ENCODE measurements at places on chromosomes 4 and X.

DNA sequence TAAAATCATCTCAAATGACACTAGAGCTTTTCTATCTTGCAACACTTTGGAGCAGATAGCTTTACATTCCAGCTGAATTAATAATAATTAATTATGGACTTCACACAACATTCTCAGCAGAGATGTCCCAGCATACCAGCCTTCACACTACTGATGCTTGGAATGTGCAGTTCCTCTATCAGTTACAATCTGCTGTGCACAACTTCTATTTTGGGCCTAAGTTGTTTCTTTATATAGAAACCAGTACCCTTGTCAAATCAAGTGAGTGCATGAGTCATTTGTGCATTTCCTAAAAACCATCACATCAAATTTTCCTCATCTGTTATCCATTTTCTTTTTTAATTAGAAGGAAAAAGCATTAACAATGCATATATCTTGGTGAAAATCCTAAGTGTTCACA, 8.8 kb upstream of the RASL11B start:
- no peak for DNase-seq

- DNase-seq, result no peak
Observed at GRCh38 chr4:56004235-56004634, 55.5 kb downstream of the CEP135 start.

DNA sequence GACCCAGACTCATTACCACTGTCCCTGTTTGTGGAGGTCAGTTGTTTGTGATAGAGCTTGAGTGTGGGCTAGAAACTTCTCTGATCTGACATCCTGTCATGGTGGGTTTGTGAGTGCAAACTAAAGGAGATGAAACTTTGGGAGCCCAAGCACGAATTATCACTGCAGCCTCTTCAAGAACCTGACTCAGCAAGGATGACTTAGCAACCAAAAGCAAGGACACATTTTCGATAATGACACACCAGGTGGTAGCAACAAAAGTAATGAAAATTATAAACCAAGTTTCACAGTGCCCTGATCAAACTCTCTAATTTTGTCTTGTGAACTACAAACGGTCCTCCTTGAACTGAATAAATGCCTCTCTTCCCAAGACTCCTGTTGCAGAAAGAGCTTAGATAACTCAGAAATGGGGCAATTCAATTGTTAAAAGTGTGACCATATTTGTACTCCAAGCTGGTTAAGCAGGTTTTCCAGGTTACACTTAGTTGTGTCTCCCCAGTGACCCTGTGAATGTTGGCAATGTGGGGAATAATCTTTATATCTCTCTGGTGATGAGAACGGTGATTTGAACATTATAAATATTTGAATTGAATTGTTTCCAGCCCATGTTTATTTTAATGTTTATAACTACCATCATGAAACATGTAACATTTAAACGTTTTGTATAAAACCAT, 52.6 kb upstream of the ATP8A1 start:
- no peak for DNase-seq

- no peak for DNase-seq
Observed at GRCh38 chr4:70504733-70505132, 13.6 kb upstream of the AMTN start.

DNA sequence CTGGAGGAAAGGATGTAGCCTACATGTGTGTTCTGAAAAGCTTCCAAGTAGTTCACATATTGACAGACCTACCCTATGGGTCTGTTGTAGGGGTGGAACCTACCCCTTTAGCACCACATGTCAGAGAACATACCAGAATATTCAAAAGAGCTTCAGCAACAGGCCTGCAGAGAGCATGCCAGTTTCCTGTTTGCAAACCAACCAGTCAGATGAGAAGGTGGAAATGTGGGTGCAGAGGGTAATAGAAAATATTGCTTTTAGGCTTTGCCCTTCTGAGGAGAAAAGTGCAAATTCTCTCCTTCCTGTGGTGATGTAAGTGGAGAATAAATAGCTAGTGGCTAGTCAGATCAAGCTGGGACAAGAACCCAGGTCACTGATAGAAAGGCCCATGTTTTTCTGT, 16.4 kb downstream of the INTS6L start:
- DNase-seq, result no peak

DNA sequence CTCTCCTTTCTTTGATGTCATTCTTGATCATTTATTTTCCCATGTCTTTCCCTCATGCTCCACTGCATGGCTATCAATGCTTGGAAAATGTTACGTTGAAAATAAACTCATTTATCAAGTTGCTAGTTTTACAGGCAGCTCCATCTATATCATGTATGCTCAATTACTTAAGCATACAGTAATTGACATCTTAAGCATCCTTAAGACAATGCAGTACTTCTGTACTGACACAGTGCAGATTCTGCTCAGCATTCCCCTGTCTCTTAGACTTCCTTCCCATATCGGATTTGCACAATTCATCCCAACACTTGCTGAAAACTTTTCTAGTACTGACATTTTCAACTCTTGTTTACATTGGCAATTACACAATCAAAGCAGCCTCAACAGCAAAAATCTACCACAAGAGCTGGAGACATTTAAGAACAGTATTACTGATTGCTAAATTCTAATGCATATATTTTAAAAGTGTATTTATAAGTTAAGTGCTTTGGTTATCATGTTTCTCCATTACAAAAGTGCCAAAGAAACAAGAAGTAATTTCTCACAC, 165.6 kb downstream of the ATP10D start:
- no peak for DNase-seq

DNA sequence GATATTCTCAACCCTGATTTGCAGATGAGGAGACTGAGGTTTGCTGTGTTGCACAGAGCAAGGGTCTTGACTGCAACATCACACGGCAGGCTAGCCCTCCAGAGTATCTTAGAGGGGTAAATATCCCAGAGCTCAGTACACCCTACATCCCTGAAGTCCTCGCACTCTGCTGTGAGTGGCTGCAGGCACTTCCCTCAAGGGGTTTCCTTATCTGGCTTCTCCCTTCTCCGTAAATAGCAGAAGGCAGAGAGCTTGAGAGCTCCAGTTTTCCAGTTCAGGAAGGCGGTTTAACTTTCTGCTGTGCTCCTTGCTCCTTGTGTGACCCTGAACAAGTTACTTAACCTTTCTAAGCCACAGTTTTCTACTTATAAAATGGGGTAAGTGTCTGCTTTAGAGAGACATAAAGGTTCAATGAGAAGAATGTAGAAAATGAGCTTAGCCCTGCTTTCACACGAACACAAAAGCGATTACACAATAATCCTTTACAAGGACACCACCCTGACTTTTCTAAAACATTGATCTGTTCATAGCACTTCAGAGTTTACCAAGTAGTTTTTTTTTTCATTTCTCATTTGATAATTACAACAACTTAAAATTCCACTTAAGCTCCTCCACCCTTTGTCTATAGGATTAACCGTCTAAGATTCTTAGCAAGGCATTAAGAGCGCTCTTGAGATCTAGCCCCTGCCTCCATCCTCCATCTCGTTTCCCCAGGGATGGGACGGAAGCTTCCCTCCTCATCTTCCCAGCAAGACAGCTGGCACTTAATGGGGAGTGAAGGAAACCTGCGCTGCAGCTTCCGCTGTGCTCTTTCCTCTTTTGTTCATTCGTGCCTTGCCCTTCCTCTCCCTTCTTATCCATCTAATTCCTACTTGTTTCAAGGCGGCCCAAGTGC, 68.4 kb downstream of the TAPT1 start:
- peak; percentile 91 for DNase-seq

DNA sequence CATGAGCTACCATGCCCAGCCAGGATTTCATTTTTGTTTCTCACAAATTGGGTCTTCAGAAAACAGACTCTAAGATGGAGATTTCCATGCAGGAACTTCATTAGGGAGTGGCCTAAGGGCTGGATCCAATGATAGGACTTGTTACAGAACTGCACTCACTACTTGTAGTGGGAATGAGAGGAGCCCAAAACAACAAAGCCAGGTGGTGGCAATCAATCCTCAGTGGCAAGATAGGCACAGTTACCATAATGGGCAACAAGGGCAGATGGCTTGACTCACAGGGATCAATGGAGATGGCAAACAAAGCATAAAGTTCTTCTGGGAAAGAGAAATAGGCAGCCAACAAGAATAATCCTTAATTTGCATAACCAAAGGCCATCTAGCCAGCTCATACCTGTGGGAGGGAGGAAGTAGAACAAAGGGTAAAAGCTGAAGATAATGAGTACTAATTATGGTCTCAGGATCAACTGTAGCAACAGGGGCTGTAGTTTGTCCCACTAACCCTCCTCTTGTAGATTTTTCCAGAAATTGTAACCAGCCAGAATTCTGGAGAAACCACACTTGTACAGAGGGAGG, 72.8 kb upstream of the MAPK10 start:
- DNase-seq, result no peak

GRCh38 chrX:38987198-38987651, 186.0 kb downstream of the MID1IP1 start:
- peak; percentile 84 for DNase-seq

DNA sequence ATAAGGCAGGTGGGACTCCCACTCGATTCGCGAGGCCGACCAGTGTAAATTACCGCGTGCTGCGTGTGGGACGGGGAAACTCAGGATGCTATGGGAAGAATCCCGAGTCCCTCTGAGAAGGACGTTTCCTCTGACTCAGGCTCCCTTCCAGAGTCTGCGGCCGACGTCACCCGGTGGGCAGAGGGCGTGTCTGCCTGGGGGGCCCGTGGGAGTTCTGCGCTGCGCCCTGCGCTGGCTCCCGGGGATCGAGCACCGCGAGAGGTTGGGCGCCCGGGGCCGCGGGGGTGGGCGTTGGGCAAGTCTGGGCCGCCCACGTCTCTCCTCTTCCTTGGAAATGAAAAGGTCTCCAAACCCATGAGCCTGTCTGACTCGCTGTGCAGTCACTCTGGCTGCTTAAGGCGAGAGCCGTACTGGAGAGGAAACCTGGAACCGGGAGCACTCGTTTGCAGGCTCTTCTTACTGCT, 568 bp downstream of the NIPAL1 start:
- no peak for DNase-seq

DNA sequence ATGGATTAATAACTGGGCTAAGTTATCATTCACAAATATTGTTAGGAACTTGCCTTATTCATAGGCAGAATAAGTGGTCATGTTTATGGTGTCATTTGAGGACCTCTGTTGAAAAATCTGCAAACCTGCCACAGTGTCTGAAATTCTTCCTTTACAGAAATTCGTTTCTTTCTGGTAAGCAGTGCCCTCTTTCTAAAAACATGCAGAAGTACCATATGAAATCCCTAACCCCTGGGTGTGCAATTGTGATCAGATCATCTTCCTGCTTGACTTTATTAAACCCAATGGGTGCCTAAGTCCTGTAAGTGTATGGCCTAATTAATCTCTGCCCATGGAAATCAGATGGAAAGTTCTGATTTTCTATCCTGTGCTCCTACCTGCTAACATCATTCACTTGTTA, 4.4 kb upstream of the HTATSF1 start:
- DNase-seq, result no peak

DNA sequence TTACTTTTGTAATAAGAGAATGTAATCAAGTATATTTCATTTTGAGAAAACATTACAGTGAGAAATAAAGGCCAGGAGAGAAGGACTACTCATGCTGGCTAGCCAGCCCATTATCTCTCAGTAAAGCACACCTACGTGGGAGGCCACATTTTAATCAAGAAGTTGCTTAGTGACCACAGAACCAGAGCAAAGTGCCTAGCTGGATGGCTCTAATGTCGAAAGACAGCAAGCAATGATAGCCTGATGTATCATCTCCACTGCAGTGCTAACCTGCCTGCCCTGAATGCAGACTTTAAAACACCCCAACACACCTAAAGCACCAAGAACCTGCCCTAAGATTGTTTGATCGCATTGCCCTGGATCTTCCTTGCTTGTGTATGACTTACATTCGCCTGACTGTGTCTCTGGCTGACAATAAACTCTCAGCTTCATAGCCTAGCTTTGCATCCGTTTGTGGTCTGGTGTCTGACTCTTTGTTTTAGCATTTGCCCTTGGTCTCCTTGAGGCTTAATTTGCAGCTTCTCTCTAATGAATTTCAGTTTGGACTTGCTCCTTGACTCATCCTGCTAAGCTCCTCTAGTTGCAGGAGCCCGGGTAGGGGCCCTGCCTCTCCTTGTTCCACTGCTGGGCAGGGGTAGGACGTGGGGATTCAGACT, 31.4 kb upstream of the SOWAHD start:
- DNase-seq, result no peak

DNA sequence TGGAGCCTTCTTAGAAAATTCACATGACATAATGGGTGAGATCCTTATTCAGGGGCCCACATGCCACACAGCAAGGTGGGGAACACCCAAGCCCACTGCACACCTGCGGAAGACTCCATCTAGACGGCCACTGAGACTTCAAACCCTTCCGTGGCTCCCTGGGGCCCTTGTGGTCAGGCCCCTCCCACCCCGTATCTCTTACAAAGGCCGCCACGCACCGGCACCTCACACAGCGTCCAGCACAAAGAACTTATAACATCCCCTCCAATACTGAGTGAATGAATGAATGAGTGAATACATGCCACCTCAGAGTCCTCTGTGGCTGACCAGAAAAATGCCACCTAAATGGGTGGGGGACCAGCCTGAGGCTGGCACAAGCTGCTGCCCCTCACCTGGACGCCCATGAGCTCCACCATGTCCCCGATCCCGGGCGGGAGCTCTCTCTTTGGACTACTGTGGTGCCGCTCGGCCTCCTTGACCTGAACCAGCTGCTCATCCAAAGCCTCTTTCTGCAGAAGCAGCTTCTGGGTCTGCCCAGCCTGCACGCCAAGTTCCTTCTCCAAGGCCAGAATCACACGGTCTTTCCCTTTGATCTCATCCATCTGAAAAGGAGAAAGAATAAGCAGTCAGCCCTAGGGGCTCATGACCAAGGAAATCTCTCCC, 66.9 kb upstream of the C4orf50 start:
- DNase-seq, result no peak

DNA sequence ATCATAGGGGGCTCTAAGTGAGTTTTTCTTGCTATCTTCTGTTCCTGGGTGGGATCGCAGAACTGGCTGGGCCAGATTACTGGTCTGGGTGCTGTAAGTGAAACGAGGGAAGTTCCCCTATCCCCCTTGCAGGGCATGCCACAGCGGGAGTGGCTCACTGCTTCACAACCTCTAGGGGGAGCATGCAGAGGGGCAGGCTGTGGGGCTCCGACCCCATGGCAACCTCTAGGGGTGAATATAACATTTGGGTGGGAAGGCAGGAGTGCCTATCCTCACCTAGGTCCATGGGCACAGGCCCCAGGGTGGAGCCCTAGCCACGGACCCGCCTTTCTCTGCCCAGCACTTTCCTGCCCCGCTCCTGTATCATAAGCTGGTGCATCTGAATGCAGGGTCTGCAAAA, 1.7 kb upstream of the RRAGB start:
- no peak for DNase-seq

GRCh38 chr4:90718931-90719330, 591.7 kb downstream of the CCSER1 start:
- no peak for DNase-seq

- DNase-seq, result no peak
Observed at GRCh38 chrX:40683245-40683644, 35.9 kb upstream of the CXorf38 start.
